Lung (tissue), 17 donors: ENCODE measurements at places on chromosomes 16 and 17. TPM values are rescaled to one million over a fixed set of nuclear protein-coding genes. Genes with fewer than 3 reads are reported as not detected.

Gene MYL4
- polyA plus RNA-seq = 0.51 TPM

Gene MPP3
- polyA plus RNA-seq = 9.9 TPM

Gene CMTM2
- 14.1 TPM for polyA plus RNA-seq

Gene TMEM100
- polyA plus RNA-seq = 127 TPM

Gene KRTAP1-5
- polyA plus RNA-seq = not detected

Gene TEKT1
- polyA plus RNA-seq = 9.3 TPM

Gene RAB37
- polyA plus RNA-seq = 3.2 TPM

Gene SPATA32
- 0.40 TPM for polyA plus RNA-seq

Gene HOXB7
- 3.3 TPM for polyA plus RNA-seq

Gene IRX3
- 25.6 TPM for polyA plus RNA-seq

Gene GAST
- polyA plus RNA-seq = not detected

Gene TLCD3B
- polyA plus RNA-seq = 0.03 TPM
